ENCODE measurements at places on chromosomes 4 and X.

DNA sequence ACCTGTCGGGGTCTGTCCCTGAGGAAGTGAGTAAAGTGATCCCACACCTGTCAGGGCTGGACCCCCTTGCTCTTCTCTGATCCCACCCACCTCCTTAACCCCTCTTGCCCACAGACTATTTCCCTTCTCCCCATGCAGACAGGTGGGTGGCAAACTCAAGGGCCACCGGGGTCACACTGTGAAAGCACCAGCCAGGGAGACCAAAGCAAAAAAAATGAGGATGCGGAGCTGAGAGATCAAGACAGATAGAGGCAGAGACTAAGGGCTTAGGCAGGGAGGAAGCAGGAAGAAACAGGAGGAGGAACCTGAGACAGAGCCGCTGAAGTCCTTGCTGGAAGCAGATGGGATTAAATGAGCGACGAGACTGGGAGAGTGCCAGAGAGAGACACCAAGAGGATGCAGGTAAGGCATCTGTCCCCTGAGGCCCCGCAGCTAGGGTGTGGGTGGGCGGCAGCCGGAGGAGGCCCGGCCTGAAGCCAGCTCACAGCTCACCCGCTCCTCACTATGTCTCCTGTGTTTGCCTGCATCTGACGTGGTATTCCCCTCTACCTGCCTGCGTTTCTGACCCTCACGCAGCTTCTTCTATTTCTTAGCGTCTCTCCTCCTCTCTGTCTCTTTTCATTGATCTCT lies 7.2 kb downstream of the TIMM17B start:
- DNase-seq: no peak

DNA sequence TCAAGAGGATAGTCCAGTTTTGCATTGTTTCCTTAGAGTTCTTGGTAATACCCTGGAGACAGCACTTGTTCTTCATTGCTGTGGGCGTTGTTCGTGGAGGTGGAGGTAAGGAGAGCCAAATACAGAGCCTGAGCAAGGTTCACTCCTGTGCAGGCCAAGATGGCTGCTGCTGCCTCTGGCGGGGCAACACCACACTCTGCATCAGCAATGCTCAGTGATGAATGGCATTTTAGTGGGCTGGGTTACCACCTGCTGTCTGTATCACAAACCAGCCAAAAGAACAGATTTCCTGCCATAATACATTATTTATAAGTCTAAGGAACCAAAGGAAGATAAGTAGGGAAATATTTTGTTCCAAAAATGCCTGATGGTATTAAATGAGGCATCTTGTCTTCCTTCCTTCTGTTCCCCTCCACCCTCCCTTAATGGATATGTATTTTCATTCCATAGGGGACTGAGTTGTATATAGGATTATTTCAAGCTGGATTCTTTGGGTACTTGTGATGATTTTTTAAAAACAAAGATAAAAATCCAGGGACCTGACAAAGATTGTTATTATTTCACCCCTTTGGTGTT lies 61.6 kb upstream of the LIMCH1 start:
- no peak for DNase-seq

DNA sequence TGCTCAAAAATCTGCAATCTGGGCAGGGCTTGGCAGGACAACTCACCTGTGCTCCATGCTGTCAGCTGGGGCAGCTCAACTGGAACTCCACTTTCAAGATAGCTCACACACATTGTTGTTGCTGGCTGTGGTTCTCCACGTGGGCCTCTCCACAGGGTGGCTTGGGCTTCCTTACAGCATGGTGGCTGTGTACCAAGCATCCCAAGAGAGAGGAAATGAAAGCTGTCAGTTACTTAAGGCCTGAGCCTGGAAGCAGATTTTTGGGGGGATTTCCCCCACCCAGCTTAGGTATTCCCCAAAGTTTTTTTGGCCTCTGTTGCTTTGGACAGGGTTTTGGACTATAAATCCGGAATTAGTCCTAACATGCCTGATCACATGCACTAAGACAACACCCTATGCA lies 81.0 kb downstream of the BCOR start:
- no peak for DNase-seq

- DNase-seq: no peak
Observed at GRCh38 chr4:66059136-66059535, 388.8 kb upstream of the EPHA5 start.

DNA sequence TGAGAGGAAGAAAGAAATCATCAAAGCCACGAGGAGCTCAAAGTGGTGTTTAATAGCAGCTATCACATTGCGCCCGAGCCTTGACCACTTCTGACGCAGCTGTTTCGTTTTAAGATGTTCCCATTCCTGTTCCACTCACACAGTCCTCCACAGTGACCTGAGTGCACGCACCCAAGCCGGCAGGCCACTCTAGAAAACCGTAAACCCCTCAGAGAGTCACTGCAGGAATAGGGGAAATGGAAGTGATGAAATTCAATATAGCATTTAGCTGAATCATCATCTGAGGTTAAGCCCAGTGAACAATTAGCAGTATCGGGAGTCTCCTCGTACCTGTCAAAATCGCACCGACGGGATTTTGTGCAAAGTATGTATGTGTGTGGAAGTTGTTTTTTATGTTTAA lies 17.9 kb upstream of the HAND2 start:
- no peak for DNase-seq

DNA sequence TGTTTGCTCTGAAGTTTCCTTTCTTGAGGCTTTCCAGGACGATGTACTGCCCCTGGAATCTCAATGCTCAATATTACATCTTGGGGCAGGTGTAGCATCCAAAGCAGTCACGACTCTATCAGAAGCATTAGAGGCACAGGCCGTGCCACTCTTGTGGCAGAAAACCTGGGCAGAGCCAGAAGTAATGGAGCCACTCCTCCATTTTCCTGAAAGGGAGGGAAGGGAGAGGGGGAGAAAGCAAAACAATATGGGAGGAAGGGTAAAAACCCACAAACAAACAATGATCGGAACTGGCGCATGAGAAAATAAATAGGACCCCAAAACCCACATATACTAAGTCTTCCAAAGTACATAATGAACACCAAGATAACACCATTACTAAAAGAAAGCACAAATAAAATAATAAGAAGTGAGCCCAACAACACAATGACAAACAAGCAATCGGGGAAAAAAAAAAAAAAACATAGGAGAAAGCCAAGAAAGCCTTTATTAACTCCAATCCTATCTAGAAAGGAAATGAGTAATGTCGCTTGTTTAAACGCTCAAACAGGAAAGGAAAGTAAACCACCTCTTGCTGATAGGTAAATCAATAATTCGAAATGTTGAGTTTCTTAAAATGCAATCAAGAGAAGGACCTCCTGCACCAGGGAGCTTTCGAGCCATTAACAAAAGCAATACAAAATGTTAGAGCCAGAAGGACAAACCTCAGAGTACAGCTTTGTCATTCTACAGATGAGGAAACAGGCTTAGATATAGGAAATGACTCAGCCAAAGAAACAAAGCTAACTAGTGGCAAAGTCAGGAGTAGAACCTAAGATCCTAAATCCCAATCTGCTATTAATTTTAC lies 117.4 kb downstream of the ATRX start:
- DNase-seq: peak; percentile 68

GRCh38 chr4:118954246-118954645 lies 65.6 kb downstream of the SYNPO2 start:
- no peak for DNase-seq

- no peak for DNase-seq
Observed at GRCh38 chr4:181693517-181693916, 549.7 kb upstream of the TENM3 start.

DNA sequence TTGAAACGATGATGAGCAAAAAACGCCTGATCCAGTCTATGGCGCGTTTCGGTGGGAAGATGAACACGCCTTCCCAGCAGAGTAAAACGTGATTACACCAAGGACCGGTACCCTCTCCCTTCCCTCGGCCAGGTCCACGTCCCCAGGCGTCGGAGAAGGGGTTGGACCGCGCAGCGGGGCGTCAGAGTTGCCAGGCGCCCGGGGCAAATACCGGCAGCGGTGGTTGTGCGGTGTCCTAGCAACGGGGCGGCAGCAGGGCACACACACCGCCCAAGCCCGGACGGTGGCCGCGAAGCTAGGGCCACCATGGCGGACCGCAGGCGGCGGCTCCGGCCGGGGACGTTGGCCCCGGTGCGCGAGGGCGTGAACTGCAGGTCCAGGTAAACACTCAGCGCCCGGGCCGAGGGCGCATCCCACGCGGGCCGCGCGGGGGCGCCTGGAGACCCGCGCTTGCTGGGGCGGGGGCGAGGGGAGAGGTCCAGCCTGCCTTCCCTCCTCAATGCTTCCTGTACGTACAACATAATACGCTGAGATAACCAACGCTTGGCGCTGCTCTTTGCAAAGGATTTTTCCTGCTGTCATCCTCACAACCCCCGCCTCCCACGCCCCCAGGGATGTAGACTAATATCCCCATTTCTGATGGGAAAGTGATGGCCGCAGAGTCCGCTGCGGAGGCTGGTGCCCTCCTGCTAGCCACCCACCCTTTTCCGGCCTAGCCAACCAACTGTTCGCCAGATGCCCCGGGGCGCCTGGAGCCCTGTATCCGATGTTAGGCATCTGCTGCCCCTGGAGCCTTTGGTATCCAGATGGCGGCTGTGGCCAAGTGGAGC lies at the start of gene FAM47E:
Gene FAM47E (plus strand): TSS at position 281 of the 830 bp plus-strand sequence. CDS start 26 bp downstream, at position 307.
- DNase-seq: peak; percentile 67

GRCh38 chr4:147779451-147779850 lies 47.6 kb downstream of the ARHGAP10 start:
- DNase-seq: peak; percentile 41

DNA sequence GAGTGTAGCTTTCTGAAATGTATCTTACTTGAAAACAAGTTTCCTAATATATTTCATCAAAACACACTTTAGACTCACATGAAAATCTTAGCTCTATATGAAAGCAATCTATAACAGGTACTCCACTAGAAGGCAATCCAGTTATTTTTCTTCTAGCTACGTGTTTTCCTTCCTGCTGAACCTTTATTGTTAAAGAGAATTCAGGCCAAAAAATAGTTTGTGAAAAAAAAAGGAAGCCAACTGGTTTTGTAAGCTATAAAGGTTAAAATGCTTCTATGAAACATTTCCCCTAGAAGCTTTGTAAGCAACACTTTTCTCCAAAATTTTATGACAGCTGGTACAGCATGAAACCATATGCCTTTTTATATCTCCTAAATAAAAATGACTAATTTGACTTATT lies 304.7 kb upstream of the DIAPH2 start:
- DNase-seq: no peak

GRCh38 chr4:147927377-147928137 lies 195.7 kb downstream of the ARHGAP10 start:
- no peak for DNase-seq

GRCh38 chr4:143502231-143502630 lies 11.3 kb upstream of the SMARCA5 start:
- peak; percentile 66 for DNase-seq

DNA sequence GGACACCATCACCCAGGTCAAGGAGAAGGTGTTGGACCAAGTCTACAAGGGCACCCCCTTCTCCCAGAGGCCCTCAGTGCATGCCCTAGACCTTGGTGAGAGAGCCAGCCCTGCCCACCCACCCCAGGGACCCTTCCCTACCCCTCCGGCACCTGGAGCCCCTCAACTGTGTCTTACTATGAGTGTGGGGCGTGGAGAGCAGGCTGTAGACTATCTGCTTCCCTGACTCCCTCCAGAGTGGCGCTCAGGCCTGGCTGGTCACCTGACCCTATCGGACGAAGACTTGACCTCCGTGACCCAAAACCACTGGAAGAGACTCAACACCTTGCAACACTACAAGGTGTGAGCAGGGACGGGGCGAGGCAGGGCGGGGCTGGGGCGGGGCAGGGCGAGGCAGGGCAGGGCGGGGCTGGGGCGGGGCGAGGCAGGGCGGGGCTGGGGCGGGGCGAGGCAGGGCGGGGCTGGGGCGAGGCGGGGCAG lies 4.7 kb upstream of the SRPK3 start:
- DNase-seq: no peak

GRCh38 chr4:45241976-45242375 lies 515.6 kb upstream of the GNPDA2 start:
- no peak for DNase-seq

DNA sequence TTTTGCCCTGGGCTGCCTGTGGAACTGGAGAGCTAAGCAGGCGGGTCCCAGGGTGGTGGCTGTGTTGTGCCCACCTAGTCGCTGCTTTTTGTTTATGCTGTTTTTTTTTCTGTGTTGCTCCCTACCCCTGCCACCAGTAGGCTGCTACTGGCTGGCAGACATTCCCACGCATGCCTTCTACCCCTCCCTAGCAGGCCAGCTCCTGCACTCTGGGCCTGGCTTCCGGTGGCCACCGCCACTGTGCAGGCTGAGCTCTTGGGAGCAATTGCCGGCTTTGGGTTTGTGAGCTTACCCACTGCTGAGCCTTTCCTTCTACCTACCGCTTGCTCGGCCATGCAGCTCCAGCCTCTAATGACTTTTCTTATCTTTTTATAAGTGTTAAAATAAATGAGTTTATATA lies 57.6 kb downstream of the RBM46 start:
- DNase-seq: no peak

DNA sequence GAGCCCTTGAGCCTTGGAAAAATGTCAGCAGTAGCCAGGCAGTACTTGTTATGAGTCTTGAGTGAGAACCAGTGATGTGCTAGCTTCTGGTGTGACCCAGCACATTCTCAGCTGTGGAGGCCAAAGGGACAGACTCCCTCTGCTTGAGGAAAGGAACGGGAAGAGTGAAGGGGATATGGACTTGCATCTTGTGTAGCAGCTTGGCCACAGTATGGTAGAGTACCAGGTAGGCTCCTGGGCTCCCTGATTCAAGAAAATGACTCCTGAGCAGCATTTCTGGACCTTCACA lies 1601.9 kb upstream of the ADGRL3 start:
- DNase-seq: no peak

DNA sequence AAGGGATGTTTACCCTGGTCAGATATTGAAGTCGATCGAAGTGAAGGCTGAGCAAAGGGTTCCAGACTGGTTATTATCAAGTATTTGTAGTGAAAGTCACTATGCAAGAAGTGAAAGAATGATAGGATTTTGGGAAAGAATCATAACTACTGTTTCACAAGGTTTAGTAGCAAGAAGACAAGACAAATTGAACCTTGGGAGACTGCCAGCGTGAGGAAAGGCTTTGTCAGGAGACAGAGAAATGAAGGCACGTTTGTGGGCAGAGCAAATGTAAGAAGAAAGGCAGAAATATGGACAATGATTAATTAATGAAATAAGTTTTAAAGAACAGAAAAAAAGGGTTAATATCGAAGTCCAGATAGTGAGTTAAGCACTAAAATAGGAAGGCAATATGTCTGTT lies 456.8 kb downstream of the TRIML1 start:
- DNase-seq: no peak

GRCh38 chr4:35918491-35918977 lies 325.8 kb downstream of the ARAP2 start:
- no peak for DNase-seq

DNA sequence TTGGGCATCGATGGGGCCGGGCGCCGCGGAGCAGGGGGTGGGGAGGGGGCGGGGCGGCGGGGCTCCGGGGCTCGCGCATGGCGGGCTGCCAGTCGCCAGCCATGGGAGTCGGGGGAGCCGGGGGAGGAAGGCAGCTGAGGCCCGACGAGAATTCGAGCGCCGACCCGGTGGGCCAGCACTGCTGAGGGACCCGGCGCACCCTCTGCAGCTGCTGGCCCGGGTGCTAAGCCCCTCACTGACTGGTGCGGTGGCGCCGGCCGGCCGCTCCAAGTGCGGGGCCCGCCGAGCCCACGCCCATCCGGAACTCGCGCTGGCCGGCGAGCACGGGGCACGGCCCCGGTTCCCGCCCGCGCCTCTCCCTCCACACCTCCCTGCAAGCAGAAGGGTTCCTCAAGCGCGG lies 49.4 kb downstream of the GSX2 start:
- DNase-seq: no peak

Data from KBM-7 (cell line).